Left cardiac atrium (tissue), 4 donors: ENCODE measurements at places on chromosomes 3 and 15. TPM values are rescaled to one million over a fixed set of nuclear protein-coding genes. Genes with fewer than 3 reads are reported as not detected.
A peak's percentile ranks its signal among the peaks of the same experiment; 100 is the strongest.

CYP1A1 gene
- 0.32 TPM for total RNA-seq

IGF2BP2 gene
- total RNA-seq, result 12.8 TPM

KLF13 gene
- 69.9 TPM for total RNA-seq

ZNF717 gene
- total RNA-seq, result 8.7 TPM

MAN2A2 gene
- 83.2 TPM for total RNA-seq

CX3CR1 gene
- 0.60 TPM for total RNA-seq

CLRN1 gene
- not detected for total RNA-seq

DNA sequence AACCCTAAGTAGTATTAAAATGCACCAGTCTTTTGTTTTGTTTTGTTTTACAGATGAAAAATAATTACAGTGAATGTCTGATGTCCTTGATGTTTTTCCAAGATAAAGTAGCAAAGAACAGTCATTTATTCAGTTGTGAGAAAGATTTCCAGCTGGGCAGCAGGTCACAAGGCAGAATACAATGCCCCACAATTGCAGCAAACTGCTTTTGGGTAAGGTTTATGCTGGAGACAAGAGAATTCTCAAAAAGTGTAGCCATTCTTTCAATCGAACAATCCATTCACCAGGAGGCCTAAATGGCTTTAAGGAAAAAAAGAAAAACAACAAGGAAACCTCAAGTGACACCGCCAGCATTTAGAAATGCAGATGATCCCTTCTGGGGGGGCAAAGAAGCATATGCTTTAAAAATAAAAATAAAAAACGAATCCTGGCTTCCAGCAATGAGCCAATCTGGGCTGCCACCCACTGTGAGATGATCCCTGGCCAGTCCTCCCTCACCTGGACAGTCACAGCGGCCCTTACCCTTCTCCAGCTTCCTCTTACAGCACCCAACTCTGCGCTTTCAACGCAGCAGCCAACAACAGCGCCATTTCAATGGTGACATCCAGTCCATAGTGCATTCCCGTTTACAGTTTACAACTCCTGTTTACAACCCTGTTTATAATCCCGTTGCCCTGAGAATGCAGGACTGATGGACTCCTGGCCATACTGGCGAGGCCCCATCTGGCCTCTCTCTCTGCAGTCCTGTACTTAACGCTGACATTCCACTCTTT is 25.7 kb upstream of the WNT5A start:
- no peak for DNase-seq

GRCh38 chr3:195009616-195010015 is 261.3 kb downstream of the XXYLT1 start:
- no peak for DNase-seq

GRCh38 chr3:123271466-123272159 is 69.9 kb downstream of the SEC22A start:
- DNase-seq, result no peak

GRCh38 chr3:96813820-96814650 is at the start of gene EPHA6:
Gene EPHA6 (plus strand): TSS chr3:96814594.
- DNase-seq, result peak; percentile 46

- no peak for DNase-seq
Observed at GRCh38 chr15:75045332-75046015, 22.1 kb downstream of the PPCDC start.

DNA sequence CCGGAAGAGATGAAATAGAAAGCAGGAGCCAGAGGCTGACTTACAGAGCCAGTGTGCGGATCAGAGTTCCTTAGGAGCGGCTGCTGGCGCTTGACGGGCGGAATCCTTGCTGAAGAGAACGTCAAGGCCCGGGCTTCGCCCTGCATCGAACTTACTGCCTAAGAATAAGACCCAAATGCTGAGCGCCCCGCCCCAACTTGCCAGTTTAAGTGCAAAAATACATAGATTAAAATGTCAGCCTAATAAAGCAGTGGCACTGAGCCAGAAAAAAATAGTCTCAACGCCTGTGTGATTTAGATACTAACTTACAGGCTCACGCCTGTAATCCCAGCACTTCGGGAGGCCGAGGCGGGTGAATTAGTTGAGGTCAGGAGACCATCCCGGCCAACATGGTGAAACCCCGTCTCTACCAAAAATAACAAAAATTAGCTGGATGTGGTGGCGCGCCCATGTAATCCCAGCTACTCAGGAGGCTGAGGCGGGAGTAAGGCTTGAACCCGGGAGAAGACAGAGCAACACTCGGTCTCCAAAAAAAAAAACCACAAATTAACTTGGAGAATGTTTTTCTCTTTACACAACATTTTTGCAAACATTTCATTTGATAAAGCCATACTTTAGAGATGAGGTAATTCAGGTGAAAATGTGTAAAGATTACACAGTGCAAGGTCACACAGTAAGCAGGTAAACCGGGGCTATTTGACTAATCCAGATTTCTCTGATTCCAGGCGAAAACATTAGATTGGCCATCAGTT is 1.2 kb upstream of the UBP1 start:
- peak; percentile 74 for DNase-seq

- DNase-seq, result peak; percentile 54
Observed at GRCh38 chr3:10196389-10197052, 31.8 kb downstream of the IRAK2 start.

- DNase-seq, result no peak
Observed at GRCh38 chr15:69367236-69367635, 46.9 kb upstream of the KIF23 start.

DNA sequence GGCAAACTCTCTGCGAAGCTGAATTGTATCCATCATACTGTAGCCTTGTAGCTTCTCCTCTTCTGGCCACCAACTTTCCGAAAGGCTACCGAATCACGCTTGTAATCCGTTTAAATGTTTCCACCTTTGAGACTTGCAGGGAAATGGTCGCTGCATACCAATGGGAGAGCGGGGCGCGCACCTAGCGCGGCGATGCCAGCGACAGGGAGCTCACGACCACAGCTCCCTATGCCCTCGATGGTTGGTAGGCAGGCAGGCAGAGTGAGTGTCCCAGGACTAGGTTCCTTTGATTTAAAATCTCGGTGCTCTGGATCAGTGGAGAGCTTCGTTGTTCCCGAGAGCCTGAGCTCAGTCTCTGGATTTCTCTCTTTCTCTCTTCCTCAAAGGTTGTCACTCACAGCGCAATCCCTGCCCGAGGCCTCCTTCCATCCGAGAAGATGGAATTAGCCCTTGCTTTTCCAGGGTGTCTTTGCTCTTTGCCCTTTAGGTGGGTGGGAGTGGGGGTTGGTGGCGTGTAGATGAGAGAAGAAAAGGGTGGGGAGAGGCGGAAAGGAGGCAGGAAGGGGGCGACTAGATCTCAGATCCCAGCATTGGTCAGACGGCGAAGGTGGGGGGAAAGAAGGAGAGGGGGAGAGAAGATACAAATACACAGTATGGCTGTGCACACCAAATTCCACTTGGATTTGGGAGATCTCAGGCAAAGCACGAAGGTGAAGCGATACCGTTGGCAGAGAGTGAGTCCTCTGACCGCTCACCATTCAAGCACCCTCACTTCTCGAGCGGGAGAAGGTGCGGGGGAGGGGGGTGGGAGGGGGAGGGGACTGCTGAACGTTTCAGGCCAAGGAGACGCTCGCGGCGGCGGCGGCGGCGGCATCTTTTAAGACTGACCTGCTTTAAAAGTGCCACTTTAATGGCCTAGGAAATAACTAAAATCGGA is at the start of gene SLITRK3:
Gene SLITRK3, minus strand, starts transcription at position 745 of the 937 bp plus-strand sequence. CDS start 5,554 bp downstream, outside the sequence.
- no peak for DNase-seq

DNA sequence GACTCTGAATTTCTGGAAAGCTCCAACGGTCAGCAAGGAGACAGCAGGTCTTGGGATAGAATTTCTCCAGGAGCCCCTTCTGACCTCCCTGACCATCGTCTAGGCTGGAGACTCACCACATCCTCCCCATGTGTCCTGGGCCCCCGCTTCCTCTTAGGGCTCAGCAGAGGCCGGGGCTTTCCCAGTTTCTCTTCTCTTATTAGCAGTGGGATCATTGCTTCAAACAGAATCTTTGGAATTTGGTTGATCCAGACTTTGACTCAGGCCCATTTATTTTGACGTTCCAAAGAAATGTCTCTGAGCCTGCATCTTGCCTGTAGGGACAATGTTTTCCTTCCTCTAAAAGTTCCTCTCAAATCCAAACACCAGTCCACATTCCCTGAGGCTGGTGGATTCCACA is 38.4 kb upstream of the SLC6A6 start:
- no peak for DNase-seq

DNA sequence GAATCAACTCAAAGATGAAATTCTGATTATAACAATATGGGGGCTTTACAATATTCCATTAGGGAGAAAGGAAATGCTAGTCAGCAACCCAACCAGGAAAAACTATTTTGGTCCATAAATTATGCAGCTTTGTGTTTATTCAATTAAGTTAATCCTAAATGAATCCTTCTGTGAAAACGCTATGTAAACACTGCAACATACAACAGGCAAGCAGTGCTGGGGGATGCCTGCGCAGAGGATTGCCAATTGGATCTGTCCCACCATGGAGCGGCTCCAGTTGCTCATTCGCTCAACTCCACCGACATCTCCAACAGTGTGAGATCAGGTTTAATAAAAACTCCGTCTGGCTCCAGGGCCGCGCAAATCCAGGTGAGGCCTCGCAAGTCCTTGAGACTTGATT is 290.5 kb upstream of the VEPH1 start:
- no peak for DNase-seq

DNA sequence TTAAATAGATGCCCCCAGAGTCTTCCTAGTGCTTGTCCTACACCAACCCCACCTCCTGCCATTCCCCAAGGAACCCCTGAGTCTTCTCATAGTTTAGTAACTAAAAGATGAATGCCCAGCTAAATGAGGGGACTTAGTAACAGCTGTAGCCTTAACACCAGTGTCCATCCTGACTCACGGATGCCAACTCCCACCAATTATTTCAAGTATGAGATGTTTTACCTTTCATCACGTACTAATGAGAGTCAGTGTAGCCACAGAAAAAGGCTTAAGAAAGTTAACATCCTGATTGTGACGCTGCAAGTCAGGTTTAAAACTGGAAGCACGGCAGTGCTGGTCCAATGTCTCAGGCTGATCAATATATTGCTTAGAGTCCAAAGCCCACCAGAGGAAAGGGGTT is 109.9 kb downstream of the FMN1 start:
- no peak for DNase-seq

DNA sequence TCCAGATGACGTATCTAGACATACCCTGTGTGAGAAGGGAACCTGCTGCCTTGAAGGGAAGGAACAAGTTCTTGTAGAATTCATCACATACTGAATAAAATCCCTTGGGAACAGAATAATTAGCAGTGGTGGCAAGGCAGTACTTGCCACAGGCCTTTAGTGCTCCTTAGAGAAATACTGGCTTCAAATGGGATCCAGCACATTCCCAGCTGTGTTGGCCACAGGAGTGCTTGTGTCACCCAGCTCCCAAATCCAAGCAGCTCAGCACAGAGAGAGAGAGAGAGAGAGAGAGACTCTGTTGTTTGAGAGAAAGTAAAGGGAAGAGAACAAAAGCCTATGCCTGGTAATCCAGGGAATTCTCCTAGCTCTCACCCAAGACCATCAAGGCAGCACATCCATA is 969.0 kb upstream of the ALCAM start:
- no peak for DNase-seq

DNA sequence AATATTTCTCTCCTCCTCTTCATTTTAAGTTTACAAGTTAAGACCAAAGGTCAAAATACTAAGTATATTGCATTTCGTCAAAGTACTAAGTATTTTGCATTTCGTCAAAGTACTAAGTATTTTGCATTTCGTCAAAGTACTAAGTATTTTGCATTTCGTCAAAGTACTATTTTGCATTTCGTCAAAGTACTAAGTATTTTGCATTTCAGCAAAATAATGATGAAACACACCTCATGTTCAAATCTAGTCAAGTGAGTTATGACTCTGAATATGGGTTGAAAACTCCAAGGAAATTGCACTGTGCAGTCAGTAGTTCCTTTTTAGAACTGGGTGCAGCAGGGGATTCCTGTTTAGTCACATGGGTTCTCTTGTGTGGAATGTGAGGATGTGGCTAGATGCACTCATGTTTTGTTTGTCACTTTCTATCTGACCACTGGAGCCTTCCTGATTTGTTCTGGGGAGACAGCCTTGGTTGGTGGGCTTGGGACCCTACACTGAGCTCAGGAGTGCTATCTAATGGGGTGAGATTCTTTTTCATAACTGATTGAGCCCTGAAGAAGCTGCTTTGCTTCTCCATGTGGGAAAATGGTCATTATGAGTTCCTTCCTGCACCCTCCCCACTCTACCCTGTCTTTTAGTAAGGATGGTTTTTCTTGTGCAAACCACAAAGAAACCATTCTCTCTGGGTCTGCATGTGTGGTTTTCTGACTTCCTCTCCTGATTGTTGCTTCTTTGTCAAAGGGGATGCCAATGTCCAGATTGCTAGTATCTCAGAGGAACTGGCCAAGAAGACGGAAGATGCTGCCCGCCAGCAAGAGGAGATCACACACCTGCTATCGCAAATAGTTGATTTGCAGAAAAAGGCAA is 73.4 kb downstream of the CCK start:
- no peak for DNase-seq

- DNase-seq, result no peak
Observed at GRCh38 chr15:46710401-46710960, 1006.8 kb upstream of the SEMA6D start.

GRCh38 chr15:73436613-73437012 is 6.4 kb upstream of the REC114 start:
- DNase-seq, result no peak

GRCh38 chr3:34972481-34972880 is 666.8 kb upstream of the ARPP21 start:
- DNase-seq, result no peak

- no peak for DNase-seq
Observed at GRCh38 chr3:32310336-32310735, 71.9 kb downstream of the CMTM8 start.

DNA sequence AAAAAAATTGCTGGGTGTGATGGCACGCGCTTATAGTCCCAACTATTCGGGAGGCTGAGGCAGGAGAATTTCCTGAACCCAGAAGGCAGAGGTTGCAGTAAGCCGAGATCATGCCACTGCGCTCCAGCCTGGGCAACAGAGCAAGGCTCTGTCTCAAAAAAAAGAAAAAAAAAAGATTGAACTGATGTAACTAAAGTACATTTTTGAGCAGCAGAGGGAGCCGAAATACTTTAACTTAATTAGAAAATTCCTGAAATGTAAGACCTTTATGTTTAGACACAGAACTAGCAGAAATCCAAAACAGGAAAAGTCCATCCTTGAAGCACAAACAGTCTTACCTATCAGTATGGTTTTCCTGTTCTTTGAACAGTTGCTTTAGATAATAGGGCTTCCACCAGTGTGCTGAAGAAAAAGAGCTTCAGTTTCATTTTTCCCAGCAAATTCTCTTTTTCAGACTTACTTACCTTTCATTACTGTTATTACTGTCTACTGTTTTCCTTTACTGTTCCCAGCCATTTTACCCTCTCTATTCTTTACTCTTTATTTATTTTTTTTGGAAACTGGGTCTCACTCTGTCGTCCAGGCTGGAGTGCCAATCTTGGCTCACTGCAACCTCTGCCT is 33.4 kb upstream of the ZNF609 start:
- DNase-seq, result no peak

- no peak for DNase-seq
Observed at GRCh38 chr15:72011302-72011942, 106.5 kb downstream of the MYO9A start.

- peak; percentile 23 for DNase-seq
Observed at GRCh38 chr15:88028024-88028423, 228.5 kb downstream of the NTRK3 start.

- no peak for DNase-seq
Observed at GRCh38 chr3:129528589-129529100, at the start of gene RHO. Gene RHO (plus strand): TSS chr3:129528639. CDS start chr3:129528734, 95 bp downstream.

- no peak for DNase-seq
Observed at GRCh38 chr15:62362608-62363007, 197.5 kb upstream of the C2CD4B start.

- no peak for DNase-seq
Observed at GRCh38 chr15:75038231-75038630, 14.8 kb downstream of the PPCDC start.

GRCh38 chr3:73442152-73442551 is 182.6 kb downstream of the PDZRN3 start:
- DNase-seq, result no peak

- no peak for DNase-seq
Observed at GRCh38 chr3:50612970-50613846, 1.6 kb upstream of the CISH start.
